Stimulated activated memory B cell treated with anti-CD40 and anti-IgM and Interleukin-4, amounts not matched to agents 10 μg/mL and 1 μg/mL and 100 μg/mL, for 72 hours (primary cell): ENCODE measurements at places on chromosomes 1 and 21.

DNA sequence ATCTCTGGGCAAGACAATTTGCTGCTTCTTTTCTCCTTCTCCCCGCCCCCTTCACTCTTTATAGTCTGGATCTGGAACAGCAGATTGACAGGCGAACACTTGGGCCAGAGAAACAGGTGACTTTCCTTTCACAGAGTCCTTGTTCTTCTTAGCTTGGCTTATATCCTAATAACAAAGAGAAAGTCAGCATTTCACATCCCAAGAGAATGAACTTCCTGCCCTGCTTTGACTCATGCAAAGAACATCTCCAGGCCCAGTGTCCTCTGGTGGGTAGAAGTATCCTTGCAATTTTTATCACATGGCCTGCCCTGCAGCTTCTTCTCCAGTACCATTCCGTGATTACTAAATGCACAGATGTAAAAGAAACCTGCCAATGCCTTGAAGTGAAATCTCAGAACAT, 764.4 kb downstream of the ADGRL2 start:
- ATAC-seq: no peak

DNA sequence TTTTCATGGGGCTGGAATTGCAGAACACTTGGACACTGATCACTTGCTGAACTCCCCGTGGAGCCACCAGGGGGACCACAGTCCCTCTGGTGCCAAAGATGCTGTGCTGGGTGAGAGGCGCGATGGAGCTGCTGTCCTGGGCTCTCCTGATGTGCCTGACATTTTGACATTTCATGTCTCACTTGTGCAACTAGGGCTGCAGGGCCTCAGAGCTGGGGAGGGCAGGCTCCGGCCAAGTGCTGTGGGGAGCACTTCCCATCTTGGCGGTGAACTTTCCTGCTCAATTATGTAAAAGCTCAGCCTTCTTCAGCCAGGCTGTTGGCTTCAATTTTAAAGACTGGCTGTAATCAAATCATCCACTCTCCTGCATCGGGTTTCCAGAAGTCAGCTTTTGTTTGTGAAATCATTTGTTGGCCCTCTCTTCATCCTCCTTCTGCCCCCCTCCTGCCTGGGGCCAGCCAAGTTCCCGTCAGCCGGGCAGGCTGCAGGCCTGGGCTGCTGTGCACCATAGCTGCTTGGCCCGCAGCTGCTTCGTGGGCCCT, 36.8 kb downstream of the KCNAB2 start:
- ATAC-seq: no peak

GRCh38 chr21:43778469-43779335, 2.6 kb upstream of the CSTB start:
- ATAC-seq: no peak

GRCh38 chr1:236023926-236024565, 40.8 kb downstream of the NID1 start:
- ATAC-seq: no peak

DNA sequence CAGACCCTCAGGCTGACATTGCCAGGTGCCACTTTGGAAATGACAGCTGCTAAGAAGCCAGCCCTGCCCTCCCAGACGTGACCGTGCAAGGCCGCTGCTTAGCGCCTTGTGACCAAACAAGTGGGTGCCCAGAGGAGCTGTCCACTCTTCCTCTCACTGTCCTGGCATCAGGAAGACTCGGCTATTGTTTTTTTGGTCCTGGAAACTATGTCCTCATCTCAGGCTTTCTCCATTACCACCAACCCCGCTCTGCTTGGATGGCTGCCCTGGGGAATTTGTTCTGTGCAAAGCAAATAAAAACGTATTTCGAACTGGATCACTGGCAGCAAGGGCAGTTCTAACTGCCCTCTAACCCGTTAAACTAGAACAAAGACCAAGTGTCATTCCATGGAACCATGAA, 13.7 kb upstream of the TENT5C start:
- no peak for ATAC-seq

GRCh38 chr1:227190321-227190720, 128.0 kb downstream of the CDC42BPA start:
- ATAC-seq: no peak

- no peak for ATAC-seq
These were observed 617.5 kb downstream of the PTPRU start for GRCh38 chr1:29853716-29854330.
